Posterior cingulate gyrus (tissue), 11 donors: ENCODE measurements at places on chromosomes 1 and 21.

DNA sequence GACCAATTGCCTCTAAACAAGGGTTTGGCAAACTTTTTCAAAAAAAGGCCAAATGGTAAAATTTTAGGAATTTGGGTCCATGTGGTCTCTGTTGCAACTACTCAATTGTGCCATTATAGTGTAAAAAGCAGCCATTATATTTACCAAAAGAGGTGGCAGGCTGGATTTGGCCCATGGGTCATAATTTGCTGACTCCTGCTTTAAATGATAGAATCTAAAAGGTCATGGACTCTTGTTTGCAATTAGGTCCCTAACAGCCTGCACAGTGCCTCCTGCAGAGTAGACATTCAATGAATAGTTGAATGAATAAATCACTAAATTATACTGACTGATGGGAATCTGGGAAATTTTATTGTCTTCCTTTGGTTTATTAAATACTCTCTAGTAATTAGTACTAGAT lies 6.2 kb downstream of the BECN2 start:
- DNase-seq, result no peak

DNA sequence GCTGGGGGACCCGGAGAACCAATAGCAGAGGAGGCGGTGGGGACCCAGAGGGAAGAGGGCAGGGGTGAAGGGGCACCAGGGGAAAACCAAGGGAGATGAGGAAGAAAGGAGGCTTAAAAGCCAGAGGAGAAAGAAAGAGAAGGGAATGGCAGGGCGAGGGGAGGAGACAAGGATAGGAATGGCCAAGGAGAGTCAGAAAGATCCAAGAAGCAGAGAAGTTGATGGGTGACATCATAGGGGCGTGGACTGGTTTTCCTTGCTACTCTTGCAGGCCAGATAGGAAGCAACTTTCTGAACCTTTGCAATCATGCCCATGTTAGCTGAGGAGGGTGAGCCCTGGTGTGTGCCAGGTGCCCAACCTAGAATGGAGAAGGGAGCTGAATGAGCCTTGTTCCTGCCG lies 5.4 kb downstream of the NPR1 start:
- DNase-seq, result peak; percentile 1

- DNase-seq, result no peak
Observed at GRCh38 chr1:99601709-99602403, 44.1 kb upstream of the PALMD start.

GRCh38 chr1:224238756-224239155 lies 55.7 kb downstream of the DEGS1 start:
- no peak for DNase-seq

DNA sequence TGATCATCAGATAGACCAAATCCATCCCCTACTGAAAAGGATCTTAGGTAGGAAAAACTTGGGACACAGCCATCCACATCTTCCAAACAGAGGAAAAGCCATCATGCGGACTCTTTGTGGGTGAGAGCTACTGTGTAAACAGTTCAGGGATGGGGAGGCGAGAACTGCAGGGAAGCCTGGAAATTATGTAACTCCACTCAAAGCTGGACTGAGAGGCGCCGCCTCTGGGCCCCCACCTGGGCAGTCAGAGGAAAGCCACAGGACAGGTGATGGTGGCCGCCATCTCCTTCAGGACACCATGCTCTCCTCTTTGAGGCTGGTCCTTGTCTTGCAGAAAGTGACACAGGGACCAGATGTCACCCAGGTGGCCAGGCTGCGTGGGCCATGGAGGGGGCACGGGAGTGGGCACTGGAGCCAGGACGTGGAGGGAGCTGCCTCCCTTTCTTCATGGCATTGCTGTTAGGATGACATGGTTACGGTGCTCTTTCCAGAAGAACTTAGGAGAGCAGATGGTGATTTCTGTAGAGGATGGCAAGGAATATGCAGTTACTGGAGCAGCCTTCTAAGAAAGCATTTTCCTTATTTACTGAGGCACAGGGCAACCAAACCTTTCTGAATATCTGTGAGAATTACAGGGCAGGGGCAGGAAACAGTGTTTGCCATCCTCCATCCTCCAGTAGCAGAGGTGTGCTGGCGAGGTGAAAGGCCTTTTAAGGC lies 32.0 kb upstream of the TDRD10 start:
- DNase-seq, result no peak
